ENCODE measurements at places on chromosomes 16 and 17.
A peak's percentile ranks its signal among the peaks of the same experiment; 100 is the strongest.

- DNase-seq, result no peak
Measured at GRCh38 chr16:88719267-88719932, 13.1 kb downstream of the CTU2 start.

DNA sequence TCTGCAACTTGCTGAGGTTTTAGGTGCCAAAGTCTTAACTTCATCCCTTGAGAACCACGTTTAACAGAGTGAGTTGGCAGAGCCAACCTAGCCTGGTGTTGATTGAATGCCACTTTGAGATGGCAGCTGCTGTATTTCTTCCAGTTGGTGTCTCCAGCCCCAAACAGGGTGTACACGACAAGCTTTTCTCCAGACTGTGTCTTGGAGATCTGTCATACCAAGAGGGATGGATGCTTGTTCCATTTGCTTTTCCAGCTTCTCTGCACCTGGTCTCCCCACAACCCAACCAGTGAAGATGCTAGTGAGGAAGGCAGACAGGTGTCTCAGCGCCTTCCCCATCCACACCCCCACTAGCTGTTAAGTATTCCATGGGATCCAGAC, 141.1 kb upstream of the HS3ST2 start:
- DNase-seq, result no peak

GRCh38 chr17:14019186-14019956, 49.9 kb upstream of the COX10 start:
- no peak for DNase-seq

GRCh38 chr17:21772321-21772720, 80.0 kb downstream of the KCNJ18 start:
- DNase-seq, result no peak

- DNase-seq, result no peak
Measured at GRCh38 chr17:55238931-55239297, 25.8 kb upstream of the HLF start.

- no peak for DNase-seq
Measured at GRCh38 chr17:27106347-27106981, 187.4 kb upstream of the WSB1 start.

DNA sequence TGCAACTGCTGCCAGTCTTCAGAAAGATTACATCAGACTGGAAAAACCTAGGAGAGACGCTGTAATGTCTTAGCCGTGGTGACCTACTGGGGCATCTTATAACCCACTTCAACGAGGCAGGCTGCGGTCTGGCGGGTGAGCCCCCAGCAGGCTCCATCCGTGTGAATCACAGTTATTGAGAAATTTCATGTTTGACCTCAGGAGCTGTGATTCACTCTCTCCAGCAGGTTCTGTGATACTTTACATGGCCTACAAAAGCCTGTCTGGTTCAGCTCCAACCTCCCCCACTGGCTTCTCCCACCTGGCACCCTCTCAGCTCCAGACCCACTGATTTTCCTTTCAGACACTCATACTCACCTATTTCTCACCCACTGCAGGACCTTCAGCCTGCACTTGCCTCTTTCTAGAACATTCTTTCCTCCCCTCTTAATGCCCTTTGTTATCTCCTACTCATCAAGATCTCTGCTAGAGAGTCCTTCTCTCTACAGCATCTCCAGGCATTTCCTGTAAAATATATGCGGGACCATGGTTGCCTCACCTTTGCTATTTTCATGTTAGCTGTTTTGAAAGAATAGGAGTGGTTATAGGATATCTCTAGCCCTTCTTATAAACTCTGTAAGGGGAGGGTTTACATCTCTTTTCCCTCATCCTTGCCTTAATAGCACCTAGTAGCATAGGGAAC, 227.9 kb downstream of the MAF start:
- DNase-seq, result peak; percentile 28

DNA sequence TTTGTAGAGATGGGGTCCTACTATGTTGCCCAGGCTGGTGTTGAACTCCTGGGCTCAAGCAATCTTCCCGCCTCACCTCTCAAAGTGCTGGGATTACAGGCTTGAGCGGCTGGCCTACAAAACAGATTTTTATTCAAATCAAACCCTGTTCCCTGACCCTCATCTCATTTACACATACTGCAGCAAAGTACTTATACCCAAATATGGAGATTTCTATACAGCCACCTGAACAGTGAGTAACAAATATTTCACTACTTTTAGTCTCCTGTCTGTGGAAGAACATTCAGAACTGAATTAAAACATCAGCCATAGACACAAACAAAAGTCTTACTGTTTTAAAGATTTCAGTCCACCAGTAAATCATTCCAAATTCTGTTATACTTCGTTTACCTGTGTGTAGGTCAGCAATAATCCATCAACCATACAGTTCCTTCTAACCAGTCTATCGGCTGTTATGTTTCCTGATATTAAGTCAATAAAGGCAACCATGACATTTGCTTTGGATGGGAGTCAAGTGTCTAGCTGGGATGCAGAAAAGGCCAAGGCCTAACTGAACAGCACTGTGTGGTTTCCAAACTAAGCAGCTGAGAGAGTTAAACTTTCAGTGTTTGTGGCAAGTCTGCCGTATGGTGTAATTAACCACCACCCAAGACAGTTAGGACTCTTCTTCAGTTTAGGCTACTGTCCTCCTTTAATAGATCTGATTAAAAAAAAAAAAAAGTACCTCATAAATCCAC, 22.3 kb downstream of the ERN1 start:
- no peak for DNase-seq

GRCh38 chr17:50238601-50239280, 35.5 kb upstream of the TMEM92 start:
- DNase-seq, result no peak

DNA sequence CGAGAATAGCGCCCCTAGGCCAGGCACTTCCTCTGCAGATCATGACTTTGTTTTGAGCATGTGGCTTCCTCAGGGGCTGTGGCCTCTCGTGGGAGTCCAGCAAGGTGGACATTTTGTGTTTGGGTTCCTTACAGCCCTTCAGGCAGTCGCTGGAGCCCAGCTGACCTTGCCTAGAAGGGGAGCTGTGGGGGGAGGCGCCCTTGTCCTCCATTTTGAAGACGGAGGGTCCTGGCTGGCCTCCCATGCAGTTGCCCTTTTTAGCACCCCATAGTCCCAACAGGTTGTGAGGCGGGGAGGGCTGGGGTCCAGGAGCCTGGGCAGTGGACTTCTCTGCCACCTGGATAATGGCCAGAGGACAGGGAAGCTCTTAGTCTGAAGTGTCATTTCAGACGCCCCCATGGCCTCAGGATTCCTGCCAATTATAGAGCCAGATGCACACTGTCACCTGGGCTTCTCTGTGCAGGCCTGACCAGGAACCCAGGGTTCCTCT, 1.4 kb downstream of the SOST start:
- DNase-seq, result no peak

GRCh38 chr17:7587420-7588151, 2.3 kb downstream of the SOX15 start:
- peak; percentile 36 for DNase-seq

GRCh38 chr16:9518051-9518450, 426.6 kb downstream of the HAPSTR1 start:
- no peak for DNase-seq

- DNase-seq, result no peak
Measured at GRCh38 chr16:11003141-11003540, 58.8 kb downstream of the CLEC16A start.

GRCh38 chr16:60061396-60061795, 1327.3 kb upstream of the GOT2 start:
- no peak for DNase-seq

GRCh38 chr17:39364236-39365025, 37.0 kb downstream of the FBXL20 start:
- no peak for DNase-seq

DNA sequence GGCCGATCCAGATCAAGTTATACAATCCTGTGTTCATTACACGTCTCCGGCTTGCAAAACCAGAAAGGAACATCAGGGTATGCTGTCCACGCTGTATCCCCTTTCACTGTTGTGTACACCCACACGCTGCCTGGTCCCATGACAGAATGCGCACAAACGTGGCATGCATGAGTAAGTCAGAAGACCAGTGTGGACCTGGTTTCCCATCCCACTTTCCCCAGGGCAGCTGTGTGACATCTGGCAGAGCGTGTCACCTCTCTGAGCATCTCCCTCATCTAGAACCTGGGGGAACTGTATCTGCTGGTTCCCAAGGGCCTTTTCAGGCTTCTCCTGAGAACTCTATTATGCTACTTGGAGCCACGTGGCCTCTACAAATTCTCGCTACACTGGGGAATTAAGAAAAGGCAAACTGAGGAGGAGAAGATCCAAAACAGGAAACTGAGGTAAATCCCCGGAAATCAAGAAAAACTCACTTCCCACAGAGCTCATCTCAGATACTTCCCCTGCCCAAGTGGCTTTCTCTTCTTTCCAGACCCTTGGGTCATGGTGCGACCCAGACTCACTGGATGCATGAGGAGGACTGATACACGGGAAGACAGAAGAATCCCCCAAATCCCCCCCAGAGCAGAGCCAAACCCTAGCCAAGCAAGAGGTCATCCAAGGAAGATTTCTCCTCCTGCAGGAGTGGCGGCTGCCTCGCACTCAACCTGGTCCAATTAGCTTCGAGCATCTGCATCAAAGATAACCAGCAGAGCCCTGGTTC, 139.3 kb downstream of the GAS7 start:
- no peak for DNase-seq

GRCh38 chr16:17101646-17102045, 369.1 kb downstream of the XYLT1 start:
- no peak for DNase-seq

DNA sequence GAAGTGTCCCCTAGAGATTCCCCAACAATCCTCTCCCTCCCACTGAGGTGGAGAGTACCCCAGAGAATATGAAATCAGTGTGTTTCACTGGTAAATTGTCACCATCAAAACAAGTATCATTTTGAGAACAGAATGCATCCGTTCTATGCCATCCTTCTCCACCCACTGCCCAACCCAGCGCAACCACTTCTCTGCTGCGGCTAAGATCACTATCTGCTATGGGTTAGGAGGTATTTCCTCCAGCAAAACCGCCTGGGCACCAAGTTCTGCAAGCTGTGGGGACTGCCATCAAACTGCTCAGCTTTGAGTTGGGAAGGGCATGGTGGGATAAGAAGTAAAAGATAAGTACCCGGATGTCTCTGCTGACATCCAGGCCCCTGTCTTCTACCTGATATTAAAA, 24.4 kb downstream of the CNTNAP1 start:
- DNase-seq, result no peak

DNA sequence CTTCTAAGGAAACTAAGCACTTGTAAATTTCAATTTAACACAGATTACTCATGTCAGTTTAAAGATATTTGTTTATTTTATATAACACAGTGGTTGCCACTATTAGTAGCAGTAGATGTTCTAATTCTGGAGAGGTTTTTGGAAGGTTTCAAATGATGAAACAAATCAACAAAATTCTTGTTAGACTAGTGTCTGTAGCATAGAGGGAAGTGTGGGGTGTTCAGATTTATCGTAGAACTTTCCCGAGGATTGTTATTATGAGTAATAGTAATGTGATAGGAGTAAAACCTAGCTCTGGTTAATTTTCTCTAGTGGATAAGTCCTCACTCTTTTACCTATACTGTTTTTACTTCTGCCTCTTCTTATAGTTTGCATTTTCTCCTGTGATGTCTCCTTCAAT, 6.3 kb downstream of the GAN start:
- no peak for DNase-seq

Data from retinal pigment epithelial cell (primary cell).